ENCODE measurements at places on chromosomes 3 and 15. TPM values are rescaled to one million over a fixed set of nuclear protein-coding genes. Genes with fewer than 3 reads are reported as not detected.

The UROC1 gene
- total RNA-seq, result not detected

DNA sequence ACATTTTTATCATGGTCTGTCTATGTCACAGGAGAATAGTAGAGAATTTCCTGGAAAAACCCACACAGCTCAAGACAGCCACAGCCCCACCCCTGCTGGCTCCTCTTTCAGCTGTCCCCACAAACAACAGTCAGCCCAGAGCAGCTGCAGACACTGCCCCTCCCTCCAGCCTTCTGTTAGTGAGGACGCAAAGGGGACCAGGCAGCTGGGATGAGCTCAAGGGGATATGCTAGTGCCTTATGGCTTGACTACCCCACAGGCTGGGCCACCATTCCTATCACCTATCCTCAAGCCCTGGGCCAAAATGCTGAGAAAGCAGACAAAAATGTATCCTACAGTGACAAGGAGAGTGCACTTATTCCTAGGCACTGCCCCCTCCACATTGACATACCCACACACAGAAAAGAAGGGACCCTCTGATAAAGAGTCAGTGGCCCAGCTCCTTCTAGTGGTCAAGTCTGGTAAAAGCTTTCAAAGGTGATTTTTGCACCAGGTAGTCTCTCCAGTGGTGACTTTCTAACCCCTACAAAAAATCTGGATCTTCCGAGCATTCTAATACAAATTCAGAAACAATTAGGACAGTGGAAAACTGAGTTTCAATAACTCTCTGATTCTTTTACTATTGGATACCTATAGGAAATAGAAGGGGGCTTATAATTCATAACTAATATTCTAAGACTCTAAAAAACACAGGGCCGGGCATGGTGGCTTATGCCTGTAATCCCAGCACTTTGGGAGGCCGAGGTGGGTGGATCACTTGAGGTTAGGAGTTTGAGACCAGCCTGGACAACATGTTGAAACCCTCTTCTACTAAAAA lies 3.0 kb upstream of the MAP1A start:
- H3K27ac ChIP-seq, result no peak overlapping the region
- DNase-seq, result peak; percentile 33
- no peaks in the 10 kb centered on the region for H3K36me3 ChIP-seq
- H3K27me3 ChIP-seq, result peaks cover 24% of the 10 kb centered on the region

DNA sequence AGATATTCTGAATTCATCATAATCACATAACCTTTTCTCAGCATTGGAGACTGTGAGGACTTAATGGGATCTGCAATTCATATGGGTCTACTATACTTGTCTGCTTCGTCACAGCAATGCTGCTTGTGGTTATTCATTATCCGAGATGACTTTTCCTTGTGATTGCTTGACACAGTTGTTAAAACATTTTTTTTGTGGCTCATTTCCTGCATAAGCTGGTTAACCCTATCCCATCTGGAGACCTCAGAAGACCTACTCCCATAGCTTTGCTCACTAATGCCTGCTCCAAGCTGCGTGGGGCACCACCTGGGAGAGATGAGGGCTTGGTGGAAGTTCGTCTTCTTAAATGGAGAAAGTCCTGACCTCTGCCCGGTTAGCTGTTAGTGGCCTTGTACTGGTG lies 360.8 kb downstream of the CHST2 start:
- H3K27me3 ChIP-seq, result no peaks in the 10 kb centered on the region
- no peak overlapping the region for H3K27ac ChIP-seq
- H3K4me1 ChIP-seq, result no peaks in the 10 kb centered on the region
- no peak for DNase-seq

GRCh38 chr3:152176998-152177397 lies 91.7 kb upstream of the MBNL1 start:
- no peaks in the 10 kb centered on the region for H3K36me3 ChIP-seq
- H3K4me3 ChIP-seq, result no peak overlapping the region
- no peaks in the 10 kb centered on the region for H3K27me3 ChIP-seq
- no peak for DNase-seq
- H3K27ac ChIP-seq, result no peak overlapping the region

DNA sequence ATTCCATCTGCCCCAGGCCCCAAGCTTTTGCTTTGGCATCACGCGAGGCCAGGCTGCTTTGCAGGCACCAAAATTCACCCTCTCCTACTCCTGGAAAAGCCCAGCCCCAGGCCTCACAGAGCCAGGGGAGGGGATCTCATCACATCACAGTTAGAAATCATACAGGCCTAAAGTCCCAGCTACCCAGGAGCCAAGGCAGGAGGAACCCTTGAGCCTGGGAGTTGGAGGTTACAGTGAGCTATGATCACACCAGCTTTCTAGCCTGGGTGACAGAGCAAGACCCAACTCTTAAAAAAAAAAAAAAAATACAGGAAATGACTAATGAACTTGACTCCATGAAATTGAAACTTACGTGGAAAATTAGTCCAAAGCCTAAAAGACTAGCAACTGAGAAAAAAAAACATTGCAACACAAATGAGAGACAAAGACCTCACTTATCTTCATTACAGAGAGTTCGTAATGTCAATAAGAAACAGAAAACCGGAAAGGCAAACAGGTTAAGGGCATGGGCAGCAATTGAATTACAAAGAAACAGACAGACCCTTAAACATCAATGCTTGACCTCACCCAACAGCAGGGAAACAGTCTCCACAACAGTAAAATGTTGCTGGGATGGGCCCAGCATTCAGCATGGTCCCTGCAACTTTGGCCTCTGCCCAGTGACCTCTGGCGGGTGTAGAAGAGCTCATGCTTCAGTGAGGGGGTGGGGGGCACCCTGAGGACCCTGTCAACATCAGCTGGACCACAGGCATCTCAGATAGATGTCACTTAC lies 151.5 kb downstream of the LRRK1 start:
- H3K4me1 ChIP-seq, result peaks cover 13% of the 10 kb centered on the region
- peak overlapping the region; percentile 95 for H3K27ac ChIP-seq
- no peaks in the 10 kb centered on the region for H3K27me3 ChIP-seq
- H3K4me3 ChIP-seq, result peak overlapping the region; percentile 22

Measured in MCF 10A (cell line).